ENCODE measurements at places on chromosomes 16 and 17. TPM values are rescaled to one million over a fixed set of nuclear protein-coding genes. Genes with fewer than 3 reads are reported as not detected.
A peak's percentile ranks its signal among the peaks of the same experiment; 100 is the strongest.

- DNase-seq, result no peak
Observed at GRCh38 chr16:27959914-27960313, 103.6 kb downstream of the GSG1L start.

GRCh38 chr17:30219833-30220232 lies 15.7 kb downstream of the SLC6A4 start:
- peak; percentile 53 for DNase-seq

DNA sequence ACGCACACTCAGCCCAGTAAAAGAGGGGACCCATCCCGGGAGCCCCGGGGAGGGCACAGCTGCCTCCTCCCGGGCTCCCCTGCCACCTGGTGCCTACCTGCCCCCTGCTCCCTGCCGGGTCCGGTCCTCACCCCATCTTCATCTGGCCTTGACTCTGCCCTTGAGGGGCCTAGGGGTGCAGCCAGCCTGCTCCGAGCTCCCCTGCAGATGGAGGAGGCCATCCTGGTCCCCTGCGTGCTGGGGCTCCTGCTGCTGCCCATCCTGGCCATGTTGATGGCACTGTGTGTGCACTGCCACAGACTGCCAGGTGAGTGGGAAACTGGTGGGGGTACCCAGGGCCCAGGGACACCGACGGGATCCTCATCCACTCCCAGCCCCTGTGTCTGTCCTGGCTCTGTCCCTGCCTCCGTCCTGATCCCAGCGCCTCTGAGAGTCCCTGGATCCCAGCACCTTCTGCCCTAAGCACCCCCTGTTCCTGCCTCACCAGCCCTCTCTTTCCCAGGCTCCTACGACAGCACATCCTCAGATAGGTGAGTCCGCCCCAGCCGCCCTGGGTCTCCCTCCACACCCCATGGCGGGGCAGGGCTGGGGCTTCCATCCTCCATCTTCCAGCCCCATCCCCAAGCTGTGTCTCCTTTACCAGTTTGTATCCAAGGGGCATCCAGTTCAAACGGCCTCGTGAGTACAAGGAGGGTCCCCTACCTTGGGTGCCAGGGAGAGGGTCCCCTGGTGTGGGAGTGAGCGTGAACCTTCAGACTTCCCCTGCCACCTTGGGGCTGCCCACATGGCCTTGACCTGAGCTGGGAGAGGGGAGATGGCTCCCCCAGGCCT lies 574 bp downstream of the LAT start:
- no peak for DNase-seq

Gene STAC2
- 0.09 TPM for total RNA-seq

Gene RND2
- 1.2 TPM for total RNA-seq

DNA sequence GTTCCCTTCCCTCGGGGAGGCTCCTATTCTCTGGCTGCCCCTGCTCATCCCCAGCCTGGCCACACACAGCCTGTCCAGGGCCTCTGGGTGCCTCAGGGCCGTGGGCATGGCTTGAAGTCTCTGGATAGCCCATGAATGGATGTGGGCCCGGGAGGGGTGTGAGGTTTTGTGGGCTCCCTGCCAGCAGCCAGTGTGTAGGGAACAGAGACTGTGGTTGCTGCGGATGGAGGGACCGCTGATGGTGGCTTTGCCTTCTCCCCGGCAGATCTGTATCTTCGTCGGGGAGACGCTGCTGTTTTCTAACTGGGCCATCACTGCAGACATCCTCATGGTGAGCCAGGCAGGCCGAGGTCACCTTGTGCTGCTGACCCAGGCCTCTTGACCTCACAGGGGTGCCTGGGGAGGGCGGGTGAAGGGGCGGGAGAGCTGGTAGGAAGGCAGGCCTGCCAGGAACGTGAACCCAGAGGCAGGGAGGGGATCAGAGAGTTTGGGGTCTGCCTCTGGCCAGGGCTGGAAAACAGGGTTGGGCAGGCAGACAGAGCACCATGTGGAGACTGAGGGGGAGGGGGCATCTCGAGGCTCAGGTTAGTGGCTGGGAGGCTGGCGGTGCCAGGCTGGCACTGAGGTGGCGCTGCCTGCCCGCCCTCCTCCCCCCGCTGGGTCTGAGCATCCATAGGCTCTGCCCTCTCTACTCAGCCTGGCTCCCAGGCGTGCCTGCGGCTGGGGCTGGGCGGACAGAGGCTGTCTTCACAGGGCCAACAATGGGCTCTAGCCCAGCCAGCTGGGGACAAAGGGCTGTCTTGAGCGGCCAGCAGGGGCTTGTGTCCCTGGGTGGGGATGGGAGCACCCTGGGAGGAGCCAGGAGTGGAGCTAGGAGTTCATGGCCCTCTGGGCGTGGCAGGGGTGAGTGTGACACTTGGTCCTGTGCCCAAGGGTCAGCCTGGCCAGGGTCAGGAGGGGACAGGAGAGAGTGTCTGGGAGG lies 21.4 kb downstream of the MYBBP1A start:
- no peak for DNase-seq

Gene OTOP3
- total RNA-seq, result not detected

Gene KRT39
- total RNA-seq, result not detected

DNA sequence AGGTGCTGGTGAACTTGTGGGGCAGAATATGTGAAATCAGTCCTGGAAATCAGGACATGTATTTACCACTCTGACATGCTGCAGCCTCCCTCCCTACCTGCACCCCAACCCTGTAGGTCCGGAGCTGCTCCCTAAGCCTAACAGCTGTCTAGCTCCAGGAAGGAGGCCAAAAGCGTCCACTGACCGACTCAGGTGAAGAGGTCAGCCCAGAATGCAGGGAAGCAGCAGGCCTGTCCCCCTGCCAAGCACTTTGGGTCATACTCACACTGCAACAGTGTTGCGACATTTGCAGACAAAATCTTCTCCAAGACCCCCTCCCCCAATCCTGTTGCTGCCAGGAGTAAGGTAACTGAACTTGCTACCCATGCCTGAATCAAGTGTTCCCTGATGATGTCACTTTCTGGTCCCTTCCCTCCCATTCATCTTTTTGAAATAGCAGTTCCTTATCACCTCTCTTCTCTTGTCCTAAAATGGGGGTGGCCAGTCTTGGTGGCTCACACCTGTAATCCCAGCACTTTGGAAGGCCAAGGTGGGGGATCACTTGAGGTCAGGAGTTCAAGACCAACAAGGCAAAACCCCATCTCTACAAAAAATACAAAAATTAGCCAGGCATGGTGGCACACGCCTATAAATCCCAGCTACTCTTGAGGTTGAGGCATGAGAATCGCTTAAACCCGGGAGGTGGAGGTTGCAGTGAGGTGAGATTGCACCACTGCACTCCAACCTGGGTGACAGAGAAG lies 1.3 kb upstream of the ACLY start:
- DNase-seq, result peak; percentile 45

- no peak for DNase-seq
Observed at GRCh38 chr16:20610892-20611349, 34.8 kb upstream of the ACSM2B start.

DNA sequence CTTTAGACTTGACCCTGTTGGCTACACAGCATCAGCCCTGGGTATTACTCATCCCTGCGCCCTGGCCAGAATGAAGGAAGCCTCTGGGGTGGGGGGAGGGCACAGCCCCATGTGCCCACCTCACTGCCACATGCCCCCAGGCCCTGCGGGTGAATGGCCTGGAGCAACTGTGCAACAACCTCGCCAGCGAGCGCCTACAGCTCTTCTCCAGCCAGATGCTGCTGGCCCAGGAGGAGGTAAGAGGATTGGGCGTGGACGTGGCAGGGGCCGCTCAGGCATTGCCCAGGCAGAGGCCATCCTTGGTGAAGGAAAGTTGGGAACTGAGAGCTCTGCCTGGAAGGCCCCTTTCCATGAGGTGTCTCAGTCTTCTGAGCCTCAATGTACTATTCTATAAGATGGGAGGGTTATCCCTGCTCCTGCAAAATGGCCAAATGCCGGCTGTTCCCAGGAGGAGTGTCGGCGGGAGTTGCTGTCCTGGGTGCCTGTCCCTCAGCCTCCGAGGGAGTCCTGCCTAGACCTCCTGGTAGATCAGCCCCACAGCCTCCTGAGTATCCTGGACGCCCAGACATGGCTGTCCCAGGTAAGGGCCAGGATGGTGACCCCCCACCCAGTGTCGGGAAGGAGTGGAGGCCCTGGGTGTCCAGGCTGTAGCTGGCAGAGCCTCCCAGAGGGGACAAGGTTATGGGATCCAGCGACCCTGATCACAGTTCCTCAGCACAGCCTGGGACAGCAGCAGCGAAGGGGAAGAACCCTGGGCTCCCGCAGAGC lies 8.9 kb downstream of the MYO15B start:
- DNase-seq, result no peak

DNA sequence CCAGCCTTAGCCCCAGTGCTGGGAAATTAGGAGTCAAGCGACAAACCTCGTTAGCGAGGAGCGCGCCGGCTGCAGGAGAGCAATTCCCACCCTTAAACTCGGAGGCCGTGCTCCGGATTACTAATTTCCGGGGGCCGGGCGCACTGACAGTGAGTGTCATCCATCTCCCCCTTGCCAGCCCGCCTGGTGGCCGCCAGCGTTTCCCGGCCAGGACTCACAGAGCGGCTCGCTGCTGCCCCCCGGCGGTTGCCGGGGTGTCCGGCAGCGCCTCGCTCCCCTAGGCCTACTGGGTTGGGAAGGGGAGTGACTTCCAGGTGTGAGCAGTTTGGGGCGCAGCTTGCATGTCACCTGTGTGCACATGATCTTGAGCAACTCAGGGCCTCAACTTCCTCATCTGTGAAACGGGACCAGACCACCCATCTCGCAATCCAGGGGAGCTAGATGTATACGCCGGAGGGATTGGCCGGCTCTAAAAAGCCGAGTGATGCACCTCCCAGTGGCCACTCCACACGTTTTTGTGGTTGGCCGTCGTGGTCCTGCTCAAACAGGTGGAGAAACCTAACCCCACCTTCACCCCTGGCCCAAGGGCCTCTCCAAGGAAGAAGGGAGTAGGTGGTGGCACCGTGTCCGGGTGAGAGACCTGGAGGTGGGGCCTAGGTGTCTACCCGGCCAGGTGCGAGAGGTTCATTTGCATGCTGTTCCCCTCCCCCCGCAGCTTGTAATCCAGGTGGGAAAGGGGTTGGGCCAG lies 2.5 kb upstream of the GSE1 start:
- peak; percentile 97 for DNase-seq

DNA sequence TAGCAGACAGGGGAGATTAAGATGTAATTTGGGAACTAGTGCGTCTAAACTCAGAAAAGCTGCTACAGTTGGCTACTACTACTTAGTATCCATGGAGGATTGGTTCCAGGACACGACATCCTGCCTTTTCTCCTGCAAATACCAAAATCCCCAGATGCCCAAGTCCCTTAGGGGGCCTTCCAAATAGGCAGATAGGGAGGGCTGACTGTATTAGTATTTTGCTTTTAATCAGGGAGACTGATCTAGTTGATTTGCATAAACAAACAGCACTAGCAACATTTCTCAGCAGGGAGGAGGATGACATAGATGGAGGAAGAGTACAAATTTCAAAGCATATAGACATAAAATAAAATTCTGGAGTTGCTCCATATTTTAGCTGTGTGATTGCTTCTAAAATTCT lies 621.6 kb upstream of the GOT2 start:
- DNase-seq, result no peak

DNA sequence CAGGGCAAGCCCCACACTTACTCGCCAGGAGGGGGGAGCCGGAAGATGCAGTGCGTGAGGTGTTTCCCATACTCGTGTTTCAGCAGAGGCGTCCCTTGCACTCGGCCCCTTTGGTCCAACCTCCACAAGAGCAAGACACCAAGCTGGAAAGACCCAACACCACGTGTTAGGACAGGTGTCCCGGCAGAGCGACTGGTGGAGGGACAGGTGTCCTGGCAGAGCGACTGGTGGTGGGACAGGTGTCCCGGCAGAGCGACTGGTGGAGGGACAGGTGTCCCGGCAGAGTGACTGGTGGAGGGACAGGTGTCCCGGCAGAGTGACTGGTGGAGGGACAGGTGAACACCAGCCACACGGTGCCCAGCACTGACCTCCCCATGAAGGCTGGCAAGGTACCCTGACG lies 19.4 kb downstream of the IFT140 start:
- no peak for DNase-seq

DNA sequence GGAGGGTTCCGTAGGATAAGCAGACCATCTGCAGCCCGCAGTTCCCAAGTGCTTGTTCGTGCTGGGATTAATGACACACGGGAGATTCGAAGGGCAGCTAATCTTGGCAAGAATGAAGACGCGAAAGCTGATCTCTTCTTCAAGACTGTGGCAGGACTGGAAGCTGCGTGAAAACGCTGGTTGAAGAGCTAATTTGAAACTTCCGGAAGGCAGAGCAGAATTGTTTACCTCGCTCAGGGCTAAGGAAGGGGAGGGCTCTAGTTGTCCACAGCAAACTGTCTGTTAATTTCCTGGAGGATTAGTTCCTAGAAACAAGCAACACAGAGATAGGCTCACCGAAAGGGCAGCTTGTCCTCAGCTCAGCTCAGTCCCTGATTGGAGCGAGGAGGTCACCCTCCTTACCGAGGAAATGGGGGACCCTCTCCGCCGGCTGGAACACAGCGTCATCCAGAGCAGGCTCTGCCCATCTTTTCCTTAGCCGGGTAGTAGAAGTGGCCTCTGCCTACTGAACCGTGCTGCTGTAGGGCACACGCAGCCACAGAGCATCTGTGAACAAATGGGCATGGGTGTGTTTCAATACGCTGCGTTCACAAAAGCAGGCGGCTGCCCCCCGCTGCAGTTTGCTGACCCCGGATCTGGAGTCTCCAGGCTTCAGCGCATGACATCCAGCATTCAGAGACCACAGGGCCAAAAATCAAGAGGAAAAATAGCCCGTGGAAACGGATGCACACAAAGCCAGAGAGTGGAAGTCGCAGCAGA lies 16.7 kb upstream of the BAIAP2 start:
- no peak for DNase-seq

Gene CPHXL2
- not detected for total RNA-seq

Gene KRTAP2-3
- total RNA-seq, result 4.9 TPM

- peak; percentile 82 for DNase-seq
Observed at GRCh38 chr16:89345642-89346150, 128.2 kb downstream of the ZNF778 start.

GRCh38 chr16:22397931-22398330 lies 23.5 kb upstream of the CDR2 start:
- no peak for DNase-seq

DNA sequence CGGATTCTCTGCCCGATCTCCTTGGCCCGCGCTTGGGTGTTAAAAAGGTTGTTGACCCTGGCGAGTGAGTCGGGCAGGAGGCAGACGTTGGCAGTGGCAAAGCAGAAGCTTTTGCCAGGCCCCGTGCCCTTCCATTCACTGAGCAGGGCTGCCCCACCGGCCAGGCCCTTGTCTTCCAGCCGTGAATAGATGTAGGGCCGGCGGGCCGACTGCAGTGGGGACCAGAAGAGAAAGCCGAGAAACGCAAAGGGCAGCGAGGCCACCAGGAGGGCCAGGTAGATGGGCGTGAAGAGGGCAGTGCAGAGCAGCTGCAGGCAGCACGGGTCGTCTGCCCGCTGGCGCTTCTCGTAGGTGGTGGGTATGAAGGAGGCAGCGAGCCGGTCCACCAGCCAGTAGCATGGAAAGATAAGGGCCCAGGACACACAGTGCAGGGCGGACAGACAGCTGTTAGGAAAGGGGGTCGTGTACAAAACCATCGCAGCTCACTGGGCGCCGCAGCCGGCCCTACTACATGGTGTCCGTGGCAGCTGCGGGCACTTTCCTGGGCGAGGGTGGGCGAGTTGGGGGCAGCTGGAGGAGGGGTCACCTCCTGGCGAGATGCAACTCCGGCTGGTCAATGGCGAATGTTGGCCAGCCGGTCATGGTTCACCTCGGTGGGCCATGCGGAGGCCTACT lies 61.0 kb downstream of the PRMT7 start:
- no peak for DNase-seq

Gene KRTAP2-1
- not detected for total RNA-seq

Gene HBA1
- 8.6 TPM for total RNA-seq

GRCh38 chr17:73819440-73820395 lies 175.5 kb upstream of the SDK2 start:
- no peak for DNase-seq
